ENCODE measurements at places on chromosomes 5 and 9.

- DNase-seq: no peak
Measured at GRCh38 chr5:144015961-144016360, 154.5 kb downstream of the YIPF5 start.

DNA sequence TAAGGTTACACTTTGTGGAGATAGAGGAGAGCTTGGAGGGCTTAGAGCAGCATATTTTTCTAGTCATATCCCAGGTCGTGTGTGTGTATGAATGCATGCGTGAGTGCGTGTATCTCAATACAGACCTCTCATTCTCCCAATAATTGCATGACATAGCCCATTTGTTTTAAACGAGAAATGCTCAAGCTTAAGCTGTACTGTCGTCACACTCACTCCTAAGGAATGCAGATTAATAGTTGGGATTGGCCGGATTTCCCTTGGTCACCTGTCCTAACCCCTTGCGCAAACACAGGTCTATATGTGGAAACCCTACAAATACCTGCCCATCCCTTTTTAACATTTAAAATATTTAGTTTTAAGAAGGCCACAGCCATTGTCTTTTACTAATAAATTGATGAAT lies 165.8 kb downstream of the SEMA5A start:
- no peak for DNase-seq

DNA sequence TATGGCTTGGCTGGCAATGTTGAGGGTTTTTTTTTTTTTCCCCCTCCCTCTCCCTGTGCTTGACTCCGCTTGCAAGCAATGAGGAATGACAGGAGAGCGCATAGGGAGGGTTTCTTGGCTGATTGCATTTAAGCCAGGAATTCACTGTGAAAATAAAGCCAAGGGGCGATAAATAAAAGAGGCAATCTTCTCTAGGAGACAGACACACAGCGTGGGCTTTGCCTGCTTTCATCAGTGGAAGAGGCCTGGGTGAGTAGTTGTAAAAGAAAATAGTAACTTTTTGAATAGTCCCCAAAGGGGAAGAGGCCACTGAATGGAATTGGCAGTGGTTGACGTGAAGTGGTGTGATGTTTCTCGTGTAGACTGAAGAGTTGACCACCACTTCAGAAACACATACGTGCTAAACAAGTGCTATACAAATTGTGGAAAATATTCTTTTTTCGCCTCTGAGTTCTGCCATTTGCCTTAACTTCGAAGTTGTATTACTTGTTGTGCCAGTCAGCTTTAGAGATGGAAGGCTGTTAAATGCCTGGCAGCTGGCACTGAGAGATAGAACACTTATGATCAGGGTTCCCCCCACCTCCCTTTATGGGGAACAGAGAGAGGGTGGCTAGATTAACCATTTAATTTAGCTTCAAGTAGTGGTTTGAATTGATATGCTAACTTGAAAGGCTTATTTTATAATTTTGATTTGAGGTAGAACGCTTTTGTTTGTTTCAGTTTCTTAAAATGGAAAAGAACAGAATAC lies 3.0 kb downstream of the ZSWIM6 start:
- DNase-seq: no peak

- DNase-seq: no peak
Measured at GRCh38 chr5:122183098-122183787, 53.9 kb downstream of the ZNF474 start.

DNA sequence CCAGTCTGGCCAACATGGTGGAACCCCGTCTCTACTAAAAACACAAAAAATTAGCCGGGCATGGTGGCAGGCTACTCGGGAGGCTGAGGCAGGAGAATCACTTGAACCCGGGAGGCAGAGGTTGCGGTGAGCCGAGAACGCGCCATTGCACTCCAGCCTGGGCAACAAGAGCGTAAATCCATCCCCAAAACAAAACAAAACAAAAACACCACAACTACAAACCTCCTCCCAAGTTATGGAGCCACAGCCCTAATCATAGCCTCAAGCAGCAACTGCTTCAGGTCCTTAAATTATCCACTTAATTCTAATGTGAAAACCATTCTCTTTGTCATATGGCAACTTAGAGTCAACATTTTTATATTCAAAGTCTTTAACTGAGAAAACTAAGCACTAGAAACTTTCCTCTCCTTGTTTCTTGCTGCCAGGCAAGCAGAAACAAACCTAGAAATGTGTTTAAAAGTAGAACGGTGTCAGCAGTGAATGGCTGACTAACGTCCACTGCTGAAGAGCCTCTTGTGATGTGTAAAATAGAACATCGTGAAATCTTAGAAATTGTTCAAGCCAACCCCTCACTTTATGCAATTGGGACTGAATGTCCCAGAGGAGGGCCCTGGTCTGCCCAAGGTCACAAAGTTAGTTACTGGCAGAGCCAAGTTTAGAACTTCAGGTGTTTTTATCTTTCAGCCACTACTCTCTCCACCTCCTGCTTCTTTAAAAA lies 5.7 kb downstream of the TMEM245 start:
- no peak for DNase-seq

- no peak for DNase-seq
Measured at GRCh38 chr5:133819977-133820471, 148.4 kb downstream of the C5orf15 start.

GRCh38 chr9:79120941-79121340 lies 450.8 kb upstream of the TLE4 start:
- DNase-seq: no peak

- no peak for DNase-seq
Measured at GRCh38 chr9:94018628-94019027, 63.5 kb upstream of the BARX1 start.

DNA sequence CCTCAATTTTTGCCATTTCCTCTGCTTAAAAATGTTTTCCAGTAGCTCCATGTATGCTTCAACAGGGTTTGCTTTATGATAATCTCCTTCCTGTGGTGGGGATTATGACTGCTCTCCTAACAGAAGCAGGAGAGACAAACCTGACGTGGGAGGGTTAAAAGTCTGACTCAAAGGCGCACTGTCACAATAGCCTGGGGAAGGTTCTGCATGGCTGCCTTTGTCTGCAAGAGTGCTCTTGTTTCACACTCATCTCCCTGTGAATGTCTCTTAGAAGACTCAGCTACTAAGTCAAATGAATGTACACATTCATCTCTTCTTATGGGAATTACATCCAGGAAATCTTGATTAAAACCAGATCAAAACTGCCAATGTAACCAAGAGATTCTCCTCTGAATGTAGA lies 90.9 kb upstream of the MTAP start:
- DNase-seq: no peak

DNA sequence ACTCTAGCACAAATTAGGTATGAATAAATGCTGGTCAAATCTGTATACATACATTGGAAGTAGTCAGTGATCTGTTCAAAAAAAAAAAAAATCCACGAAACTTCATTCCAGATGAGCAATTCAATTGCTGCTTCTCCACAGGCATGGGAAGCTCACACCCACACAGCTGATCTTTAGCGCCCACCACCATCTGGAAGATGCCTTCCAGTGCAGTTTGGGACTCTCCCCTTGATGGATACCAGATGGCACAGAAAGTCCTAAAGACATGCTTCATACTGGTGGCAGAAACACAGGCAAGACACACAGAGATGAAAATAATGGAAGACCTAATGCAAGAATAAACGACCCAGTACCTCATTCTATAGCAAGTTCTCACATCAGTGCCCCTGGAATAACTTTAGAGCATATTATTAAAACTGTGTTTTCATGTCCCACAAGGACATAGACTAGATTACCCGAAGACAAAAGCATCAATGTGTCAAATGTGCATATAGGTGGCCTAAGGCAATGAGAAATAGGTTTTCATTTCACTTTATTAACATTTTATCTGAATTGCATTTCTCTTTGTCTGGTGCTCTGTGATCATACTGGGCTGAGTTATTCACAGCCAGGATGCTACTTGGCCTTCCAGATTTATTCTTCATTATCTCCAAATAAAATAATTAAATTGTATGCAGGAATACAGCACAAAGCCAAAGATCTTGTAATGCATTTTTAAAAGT lies 135.4 kb upstream of the TAS2R1 start:
- DNase-seq: no peak

GRCh38 chr9:132079391-132080091 lies at the start of gene MED27:
Gene MED27 (minus strand): TSS chr9:132079867. CDS start chr9:132079844, 23 bp downstream.
- peak; percentile 81 for DNase-seq

DNA sequence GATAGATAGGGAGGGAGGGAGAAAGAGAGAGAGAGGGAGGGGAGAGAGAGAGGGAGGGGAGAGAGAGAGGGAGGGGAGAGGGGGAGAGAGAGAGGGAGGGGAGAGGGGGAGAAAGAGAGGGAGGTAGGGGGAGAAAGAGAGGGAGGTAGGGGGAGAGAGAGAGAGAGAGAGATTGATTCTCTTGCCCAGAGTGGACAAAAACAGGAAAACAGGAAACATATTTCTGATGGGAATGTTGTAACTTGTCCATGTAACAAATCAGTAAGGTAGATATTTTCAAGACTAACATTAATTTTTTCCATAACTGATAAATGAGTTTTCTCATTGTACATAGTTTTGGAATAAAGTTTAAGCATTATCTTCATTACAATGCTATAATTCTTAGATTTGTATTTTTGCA lies 811.7 kb upstream of the GRAMD2B start:
- DNase-seq: no peak

GRCh38 chr9:94655739-94656138 lies 16.4 kb upstream of the FBP1 start:
- DNase-seq: no peak

DNA sequence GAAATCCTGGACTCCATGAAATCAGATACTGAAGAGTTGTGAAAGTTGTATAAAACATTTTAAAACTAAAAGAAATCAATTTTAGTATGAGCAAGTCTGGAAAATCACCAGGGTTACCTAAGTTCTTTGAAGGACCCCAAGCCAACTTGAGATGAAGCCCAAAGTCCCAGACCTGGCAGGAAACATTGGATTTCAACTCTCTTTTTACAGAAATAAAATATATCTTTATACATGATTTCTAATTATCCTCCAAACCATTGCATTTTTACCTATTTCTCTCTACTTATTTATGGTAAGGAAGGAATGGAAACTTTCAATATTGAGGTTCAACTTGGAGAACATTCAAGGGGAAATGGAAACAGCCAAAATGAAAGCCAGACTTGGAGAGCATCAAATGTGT lies 390.6 kb upstream of the C9orf72 start:
- no peak for DNase-seq

DNA sequence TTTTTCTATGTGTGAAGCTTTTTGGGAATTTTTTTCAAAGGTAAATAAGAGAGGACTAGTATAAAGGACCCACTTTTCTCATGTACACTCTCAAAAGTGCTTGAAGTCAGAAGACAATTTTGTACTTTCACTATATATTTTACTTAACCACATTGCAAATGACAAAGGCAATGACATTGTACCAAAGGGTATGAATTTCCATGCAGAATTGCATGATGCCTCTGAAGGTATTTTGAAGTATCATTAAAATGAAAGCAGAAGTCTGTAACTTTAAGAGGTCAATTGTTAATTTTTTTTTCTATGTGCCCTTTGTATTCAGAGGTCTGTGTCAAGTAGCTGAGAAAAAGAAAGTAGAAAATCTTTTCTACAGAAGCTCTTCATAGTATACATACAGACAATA lies 84.7 kb downstream of the ST8SIA4 start:
- no peak for DNase-seq

DNA sequence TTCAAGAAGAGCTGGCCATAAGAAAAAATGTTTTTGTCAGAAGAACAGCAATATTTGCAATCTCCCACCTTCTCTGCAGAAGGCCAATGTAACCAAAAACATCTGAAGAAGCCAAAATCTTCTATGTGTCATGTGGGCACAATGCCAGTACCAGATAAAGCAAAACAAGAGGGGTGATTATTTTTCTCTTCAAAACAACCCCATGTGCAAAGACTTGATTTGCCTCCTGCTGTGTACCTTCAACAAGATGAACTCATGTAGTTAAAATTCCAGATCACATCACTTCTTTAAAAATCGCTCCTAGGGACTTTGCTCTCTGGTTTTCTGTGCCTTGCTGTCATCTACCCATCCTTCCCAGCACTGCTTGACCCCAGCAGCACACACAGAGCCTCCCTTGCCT lies 134.0 kb upstream of the MAP3K1 start:
- no peak for DNase-seq

DNA sequence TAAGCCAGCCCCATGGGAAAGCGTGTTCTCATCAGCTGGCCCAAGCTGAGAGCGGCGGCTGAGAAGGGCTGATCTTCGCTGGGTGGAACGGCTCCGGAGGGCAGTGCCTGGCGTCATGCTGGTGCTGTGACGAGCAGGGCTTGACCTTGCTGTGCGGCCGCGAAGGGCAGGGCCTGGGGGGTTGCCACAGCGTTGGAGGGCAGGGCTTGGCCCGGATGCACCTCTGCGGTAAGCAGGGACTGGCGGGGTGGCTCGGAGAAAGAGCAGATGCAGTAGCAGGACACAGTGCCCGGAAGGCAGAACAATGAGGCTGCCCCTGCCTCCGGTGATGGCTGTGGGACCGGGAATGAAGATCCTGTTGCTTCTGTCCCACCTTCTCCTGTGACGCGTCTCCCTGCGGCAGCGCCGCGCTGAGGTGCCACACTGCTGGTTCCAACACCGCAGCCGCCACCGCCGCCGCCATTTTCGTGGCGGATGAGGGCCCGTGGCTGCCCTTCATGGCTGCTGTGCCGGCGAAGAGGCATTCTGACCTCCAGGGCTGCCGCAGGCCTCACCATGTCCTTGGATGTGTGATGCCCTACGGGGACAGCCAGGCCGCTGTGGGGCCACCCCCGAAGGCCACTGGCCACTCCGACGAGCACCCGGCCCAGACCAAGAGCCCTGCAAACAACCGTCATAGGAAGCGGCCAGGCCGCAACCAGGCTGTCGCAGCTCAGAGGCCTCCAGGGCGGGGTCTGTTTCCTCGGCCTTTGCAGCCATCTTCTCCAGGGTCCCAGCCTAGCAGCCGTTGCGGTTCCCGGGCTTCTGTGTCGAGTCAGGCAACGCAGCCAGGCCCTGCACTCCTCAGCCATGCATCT lies 890.5 kb upstream of the CTNND2 start:
- no peak for DNase-seq

DNA sequence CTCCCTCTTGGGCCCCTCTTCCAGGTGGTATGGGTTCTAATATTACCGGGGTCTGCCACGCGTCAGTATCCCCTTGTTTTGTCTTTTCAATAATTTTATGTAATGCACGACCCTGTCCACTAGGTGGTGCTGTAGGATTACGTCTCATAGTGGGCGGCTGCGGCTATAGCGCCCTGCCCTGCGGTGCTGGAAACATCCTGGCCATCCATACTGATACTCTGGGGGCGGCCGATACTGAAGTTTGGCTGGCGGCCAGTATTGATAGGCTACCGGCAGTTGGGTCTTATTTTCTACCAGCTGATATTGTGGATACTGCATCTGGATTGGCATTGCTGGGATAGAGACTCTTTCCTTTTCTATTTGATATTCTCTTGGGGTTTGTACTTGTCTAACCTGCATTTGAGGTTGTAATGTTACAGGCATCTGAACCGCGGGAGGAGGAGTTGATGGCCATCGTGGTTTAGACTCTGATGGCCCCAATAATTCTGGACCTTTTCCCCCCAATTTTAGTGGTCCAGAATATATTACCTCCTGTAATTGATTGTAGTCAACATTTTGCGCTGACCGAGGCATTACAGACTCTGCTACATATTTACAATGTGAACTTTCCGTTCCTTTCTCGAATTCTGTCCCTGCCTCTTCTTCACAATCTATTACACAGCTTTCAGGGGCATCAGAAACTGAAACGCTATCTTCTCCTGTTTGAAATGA lies 3.3 kb upstream of the TMEM141 start:
- DNase-seq: peak; percentile 53

GRCh38 chr9:78971540-78971939 lies 600.2 kb upstream of the TLE4 start:
- DNase-seq: no peak
